ENCODE measurements at places on chromosomes 1 and 21.

DNA sequence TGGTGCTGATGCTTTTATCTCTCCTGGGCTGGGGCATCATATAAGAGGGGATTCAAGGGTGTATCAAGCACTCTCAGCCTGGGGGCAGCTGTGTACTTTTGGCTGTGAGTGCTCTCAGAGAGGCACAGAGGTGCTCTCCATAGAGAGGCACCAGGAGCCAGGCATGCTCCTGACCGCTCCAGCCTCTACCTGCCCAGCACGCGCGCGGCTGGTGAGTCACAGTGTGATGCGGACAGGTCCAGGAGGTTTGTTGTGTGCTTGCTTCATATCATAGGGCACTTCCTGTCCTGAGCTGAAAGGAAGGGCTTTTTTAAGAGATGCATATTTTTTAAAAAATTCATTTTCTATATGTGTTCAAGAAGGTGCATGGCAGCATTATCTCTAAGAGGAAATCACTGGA lies 93.6 kb upstream of the BCAR3 start:
- DNase-seq, result no peak

GRCh38 chr1:162016631-162017030 lies 7.0 kb downstream of the OLFML2B start:
- DNase-seq, result no peak

GRCh38 chr1:63891060-63891690 lies 117.4 kb downstream of the ROR1 start:
- no peak for DNase-seq

GRCh38 chr1:238589843-238590435 lies 699.2 kb upstream of the ZP4 start:
- no peak for DNase-seq

- no peak for DNase-seq
Measured at GRCh38 chr1:67313934-67314671, 6.4 kb downstream of the IL12RB2 start.

GRCh38 chr1:159163614-159164228 lies 7.7 kb upstream of the CADM3 start:
- no peak for DNase-seq

DNA sequence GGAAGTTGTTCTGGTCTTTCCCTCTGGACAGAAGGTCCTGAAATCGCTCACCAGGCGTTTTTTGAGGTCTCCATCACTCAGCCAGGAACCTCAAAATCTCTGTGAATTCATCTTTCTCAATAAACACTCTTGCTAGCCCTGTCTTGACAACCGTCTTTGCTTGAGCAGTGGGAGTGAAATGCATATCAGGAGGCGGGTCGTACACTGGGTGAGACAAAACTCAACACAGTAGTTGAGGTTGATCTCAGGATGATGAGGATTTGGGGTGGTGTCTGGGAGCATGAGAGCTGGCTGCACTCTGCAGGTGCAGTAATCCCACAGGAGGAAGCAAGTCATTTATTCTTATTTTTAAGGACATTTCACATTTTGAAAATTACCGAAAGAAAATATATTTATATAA lies 1.9 kb downstream of the GPR25 start:
- no peak for DNase-seq

GRCh38 chr21:41965461-41966013 lies 11.7 kb upstream of the C2CD2 start:
- no peak for DNase-seq

GRCh38 chr1:228076796-228077430 lies 5.6 kb upstream of the ARF1 start:
- no peak for DNase-seq

GRCh38 chr1:66050633-66051032 lies 257.9 kb downstream of the PDE4B start:
- DNase-seq, result no peak

GRCh38 chr1:161549652-161550051 lies at the start of gene FCGR3A:
FCGR3A (minus strand) TSS chr1:161549818; CDS start chr1:161549736, 82 bp downstream.
- DNase-seq, result no peak

DNA sequence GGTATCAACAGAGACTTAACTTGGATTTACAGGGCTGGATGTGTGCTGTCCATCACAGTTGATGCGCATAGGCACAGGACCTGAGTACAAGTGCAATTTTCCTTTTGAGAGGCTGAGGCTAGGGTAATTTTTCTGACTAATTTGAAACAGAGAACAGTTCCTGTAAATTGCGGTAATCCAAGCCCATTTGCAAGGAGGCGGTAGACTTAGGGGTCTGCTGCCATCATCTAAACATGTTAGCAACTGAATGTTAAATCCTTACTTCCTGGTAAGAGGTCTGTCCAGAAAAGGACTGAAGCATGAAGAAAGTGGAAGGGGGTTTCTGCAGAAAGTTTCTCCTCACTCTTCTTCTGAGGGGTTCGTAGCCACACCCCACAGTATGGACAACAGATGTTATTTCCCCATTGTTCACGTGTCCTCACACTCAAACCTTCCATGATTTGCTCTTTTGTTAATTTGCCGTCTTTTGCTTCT lies 23.7 kb upstream of the C1orf198 start:
- no peak for DNase-seq

GRCh38 chr1:116667078-116667574 lies 407 bp downstream of the IGSF3 start:
- peak; percentile 3 for DNase-seq

DNA sequence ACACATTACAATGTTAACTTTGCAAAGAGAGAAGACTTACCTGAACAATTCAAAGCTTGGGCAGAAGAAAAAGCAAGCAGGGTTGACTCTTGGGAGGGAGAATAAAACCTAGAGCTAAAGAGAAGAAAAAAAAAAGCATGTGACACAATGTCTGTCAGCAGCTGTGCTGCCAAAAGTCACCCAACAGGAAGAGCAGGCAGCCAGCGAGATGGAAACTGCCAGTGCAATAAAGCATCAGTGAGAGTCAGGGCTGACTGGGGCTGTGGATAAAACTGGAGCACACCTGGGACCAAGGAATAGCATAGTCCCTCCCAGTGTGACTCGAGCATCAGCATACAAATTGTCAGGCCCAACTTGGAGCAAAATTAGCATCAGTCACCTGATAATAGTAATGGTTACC lies 65.0 kb upstream of the SLC22A15 start:
- no peak for DNase-seq

- DNase-seq, result no peak
Measured at GRCh38 chr1:1220197-1220596, 6.2 kb upstream of the TNFRSF4 start.

GRCh38 chr1:44592208-44593145 lies 81.8 kb downstream of the TMEM53 start:
- no peak for DNase-seq

DNA sequence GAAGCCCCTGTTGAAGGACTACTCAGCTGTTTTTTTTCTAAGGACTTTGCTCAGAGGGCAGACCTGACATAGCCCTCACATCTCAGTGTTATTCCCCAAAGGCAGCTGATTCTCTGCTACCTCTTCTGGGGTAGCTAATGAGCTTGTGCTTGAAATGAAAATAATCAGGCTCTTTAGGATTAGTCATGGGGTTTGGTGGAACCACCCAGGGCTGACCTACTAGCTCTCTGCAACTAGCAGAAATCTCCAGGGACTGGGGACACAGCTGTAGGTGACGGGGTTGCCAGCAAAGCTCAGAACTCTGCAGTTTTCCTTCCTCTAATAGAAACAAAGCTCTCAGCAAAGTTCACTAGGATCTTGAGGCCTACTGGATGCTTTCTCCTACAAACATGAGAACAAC lies 106.4 kb upstream of the BCL9 start:
- no peak for DNase-seq

GRCh38 chr1:156500543-156500792 lies at the start of gene MEF2D:
MEF2D (minus strand) TSS chr1:156500775; CDS start chr1:156483292, 17,483 bp downstream.
- DNase-seq, result no peak

DNA sequence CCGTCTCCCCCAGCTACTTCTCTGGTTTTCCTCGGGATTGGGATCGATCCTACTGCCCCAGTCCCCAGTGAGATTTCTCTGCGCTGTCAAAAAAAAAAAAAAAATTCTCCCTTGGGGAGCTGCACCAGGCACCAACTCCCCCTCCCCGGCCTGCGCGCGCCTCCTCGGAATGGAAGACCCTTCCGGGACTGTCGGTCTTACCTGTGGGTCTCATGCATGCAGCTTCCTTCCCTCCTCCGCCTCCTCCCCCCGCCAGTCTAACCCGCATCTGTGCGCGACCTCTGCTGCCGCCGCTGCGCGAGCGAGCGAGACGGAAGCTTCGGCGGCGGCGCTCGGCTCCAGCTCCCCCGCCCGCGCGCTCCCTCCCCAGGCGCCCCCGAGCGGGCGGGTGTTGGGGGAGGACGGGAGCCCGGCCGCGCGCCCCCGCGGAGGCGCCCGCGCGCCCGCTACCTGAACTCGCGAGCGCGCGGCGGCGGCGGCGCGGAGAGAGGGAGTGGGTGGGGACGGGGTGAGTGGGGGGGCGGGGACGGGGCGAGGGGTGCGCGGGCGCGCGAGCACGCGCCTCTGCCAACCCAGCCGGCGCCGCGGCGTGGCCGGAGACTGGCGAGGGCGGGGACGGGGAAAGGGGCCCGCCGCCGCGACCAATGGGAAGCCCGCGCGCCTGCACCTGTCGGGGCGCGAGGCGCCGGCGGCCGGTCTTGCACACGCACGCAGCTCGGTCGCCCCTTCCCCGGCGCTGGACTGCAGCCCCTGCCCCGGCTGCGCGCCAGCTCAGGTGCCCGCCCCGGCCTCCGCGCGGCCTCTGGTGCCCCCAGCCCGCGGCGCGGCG lies at the start of gene SUSD4:
Gene SUSD4 (minus strand): TSS at position 321 of the 829 bp plus-strand sequence. CDS start 751 bp downstream, outside the sequence.
- DNase-seq, result peak; percentile 65

DNA sequence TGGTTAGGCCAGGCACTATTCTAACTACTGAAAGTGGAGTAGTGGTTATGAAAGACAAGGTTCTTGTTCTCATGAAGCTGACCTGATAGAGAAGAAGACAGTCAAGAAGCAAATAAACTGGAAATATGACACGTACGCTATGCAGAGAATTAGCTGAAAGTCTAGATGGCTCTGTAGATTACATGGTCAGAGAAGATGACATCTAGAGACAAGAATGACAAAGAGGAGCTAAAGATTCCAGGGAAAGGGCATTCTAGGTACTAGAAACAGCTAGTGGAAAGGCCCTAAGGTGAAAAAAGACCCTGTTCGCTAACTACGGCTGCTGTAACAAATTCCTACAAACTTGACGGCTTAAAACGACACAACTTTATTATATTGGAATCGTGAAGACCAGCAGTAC lies 68.0 kb upstream of the NRIP1 start:
- DNase-seq, result no peak

- no peak for DNase-seq
Measured at GRCh38 chr1:192698731-192699130, 62.8 kb downstream of the RGS13 start.

- no peak for DNase-seq
Measured at GRCh38 chr1:20216574-20216973, 30.3 kb upstream of the PLA2G2C start.

GRCh38 chr1:210332719-210333398 lies 4.2 kb downstream of the HHAT start:
- peak; percentile 77 for DNase-seq

GRCh38 chr21:45591619-45592207 lies 49.5 kb upstream of the SLC19A1 start:
- DNase-seq, result no peak

DNA sequence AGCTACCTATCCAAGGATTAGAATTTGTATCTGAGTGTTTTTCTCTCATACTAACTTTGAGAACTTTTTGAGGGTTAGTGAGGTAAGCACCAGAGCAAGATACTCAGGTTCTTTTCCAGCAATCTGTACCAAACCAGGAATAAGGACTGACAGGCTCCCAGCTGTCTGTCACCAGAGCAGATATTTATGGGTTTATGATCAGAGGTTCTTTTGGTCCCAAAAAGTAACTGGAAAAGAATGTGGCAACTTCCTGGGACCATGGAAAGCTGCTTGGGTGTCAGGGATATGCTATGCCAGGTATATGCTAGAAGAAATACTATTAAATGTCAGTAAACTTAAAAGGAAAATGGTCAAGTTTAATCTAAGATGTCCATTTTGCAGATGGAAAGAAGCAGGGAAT lies 75.7 kb upstream of the ZNF326 start:
- no peak for DNase-seq

- DNase-seq, result no peak
Measured at GRCh38 chr1:235067396-235068157, 61.1 kb downstream of the TOMM20 start.

All from activated naive CD4-positive, alpha-beta T cell treated with Interleukin-2 at 50 U/mL for 16 hours (primary cell).